T-cell (primary cell): ENCODE measurements at places on chromosomes 3 and 15.

GRCh38 chr15:98826658-98827057 is 178.3 kb downstream of the IGF1R start:
- no peak overlapping the region for H3K27ac ChIP-seq
- no peak overlapping the region for H3K4me3 ChIP-seq
- H3K36me3 ChIP-seq: no peaks in the 10 kb centered on the region
- no peak for DNase-seq
- H3K4me1 ChIP-seq: no peaks in the 10 kb centered on the region

GRCh38 chr15:74245342-74245931 is 9.3 kb downstream of the CCDC33 start:
- peaks cover 16% of the 10 kb centered on the region for H3K4me1 ChIP-seq
- H3K4me3 ChIP-seq: peak overlapping the region; percentile 23
- H3K27ac ChIP-seq: no peak overlapping the region
- no peaks in the 10 kb centered on the region for H3K36me3 ChIP-seq
- H3K27me3 ChIP-seq: no peaks in the 10 kb centered on the region
- DNase-seq: no peak

GRCh38 chr3:66415867-66416428 is 84.9 kb downstream of the LRIG1 start:
- DNase-seq: no peak
- no peak overlapping the region for H3K4me3 ChIP-seq
- H3K4me1 ChIP-seq: no peaks in the 10 kb centered on the region

- DNase-seq: no peak
- H3K36me3 ChIP-seq: no peaks in the 10 kb centered on the region
- H3K4me3 ChIP-seq: no peak overlapping the region
- no peak overlapping the region for H3K27ac ChIP-seq
Observed at GRCh38 chr3:156478891-156479290, 76.0 kb downstream of the SSR3 start.

DNA sequence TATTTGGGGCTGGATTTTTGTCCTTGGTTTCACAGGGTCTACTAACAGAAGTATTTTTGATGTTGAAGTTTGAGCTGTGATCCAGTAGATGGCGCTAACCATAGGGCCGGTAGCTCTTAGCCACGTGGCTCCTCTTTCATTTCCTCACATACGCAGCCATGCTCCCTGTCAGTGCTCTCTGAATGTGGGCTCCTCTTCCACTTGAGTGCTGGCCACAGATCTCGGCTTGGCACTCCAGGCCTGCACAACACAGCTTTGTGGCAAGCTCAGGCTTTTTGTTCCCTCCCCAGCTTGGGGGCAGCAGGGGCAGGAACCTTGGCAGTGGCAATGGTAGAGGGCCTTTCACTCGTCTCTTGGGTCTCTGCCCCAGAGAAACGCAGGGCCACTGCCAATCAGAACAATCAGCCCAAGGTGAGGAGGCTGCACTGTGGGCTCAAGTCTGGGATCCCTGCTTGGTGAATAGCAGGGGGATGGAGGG is 18.6 kb upstream of the DNAAF4 start:
- H3K36me3 ChIP-seq: no peaks in the 10 kb centered on the region
- DNase-seq: no peak
- H3K27me3 ChIP-seq: no peaks in the 10 kb centered on the region
- no peak overlapping the region for H3K4me3 ChIP-seq

- H3K4me3 ChIP-seq: peak overlapping the region; percentile 80
- no peaks in the 10 kb centered on the region for H3K27me3 ChIP-seq
- H3K4me1 ChIP-seq: peaks cover 48% of the 10 kb centered on the region
- peak overlapping the region; percentile 95 for H3K27ac ChIP-seq
- H3K36me3 ChIP-seq: peaks cover 24% of the 10 kb centered on the region
Observed at GRCh38 chr3:9396632-9397331, 633 bp upstream of the SETD5 start.

DNA sequence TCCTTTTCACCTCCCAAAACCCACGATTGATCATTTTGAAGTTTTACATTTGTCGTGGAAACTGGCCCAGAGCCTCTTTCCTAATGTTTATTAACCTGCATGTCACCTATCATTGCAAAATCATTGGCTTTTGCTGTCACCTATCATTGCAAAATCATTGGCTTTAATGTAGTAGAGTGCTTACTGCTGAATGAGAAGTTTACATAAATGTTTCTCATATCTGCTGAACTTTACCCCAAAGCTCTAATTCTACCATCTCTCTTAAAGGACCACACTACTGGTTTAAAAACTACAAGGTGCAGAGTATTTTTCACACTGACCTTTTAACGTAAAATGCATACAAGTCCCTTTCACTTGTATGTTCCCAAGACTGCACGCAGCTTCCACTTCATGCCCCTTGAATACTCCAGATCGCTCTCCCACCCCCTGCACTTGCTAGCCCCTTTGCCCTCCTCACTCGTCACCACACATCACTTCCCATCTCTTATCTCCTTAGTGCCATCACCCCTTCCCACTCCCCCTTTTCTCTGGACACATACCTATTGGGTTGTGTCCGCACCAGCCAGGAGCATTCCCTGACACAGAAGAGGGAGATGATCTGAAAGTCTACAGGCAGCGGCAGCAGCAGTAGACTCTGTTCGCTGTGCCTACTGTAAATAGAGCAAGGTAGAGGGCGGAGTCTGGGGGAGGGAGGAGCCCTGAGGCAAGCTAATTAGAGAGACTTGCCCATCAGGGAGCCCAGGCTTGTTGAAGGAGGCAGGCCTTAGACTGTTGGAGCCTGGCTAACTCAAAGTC is 30.2 kb upstream of the ATOSA start:
- no peaks in the 10 kb centered on the region for H3K27me3 ChIP-seq
- no peak for DNase-seq
- no peak overlapping the region for H3K4me3 ChIP-seq
- H3K36me3 ChIP-seq: no peaks in the 10 kb centered on the region

GRCh38 chr3:148464246-148464645 is 233.5 kb upstream of the AGTR1 start:
- no peaks in the 10 kb centered on the region for H3K27me3 ChIP-seq
- H3K4me3 ChIP-seq: no peak overlapping the region
- H3K4me1 ChIP-seq: no peaks in the 10 kb centered on the region
- no peak overlapping the region for H3K27ac ChIP-seq
- no peaks in the 10 kb centered on the region for H3K36me3 ChIP-seq

GRCh38 chr15:31162721-31163510 is 61.4 kb upstream of the TRPM1 start:
- no peak overlapping the region for H3K4me3 ChIP-seq
- peaks cover 5% of the 10 kb centered on the region for H3K4me1 ChIP-seq
- no peaks in the 10 kb centered on the region for H3K36me3 ChIP-seq
- H3K27ac ChIP-seq: no peak overlapping the region
- DNase-seq: no peak

DNA sequence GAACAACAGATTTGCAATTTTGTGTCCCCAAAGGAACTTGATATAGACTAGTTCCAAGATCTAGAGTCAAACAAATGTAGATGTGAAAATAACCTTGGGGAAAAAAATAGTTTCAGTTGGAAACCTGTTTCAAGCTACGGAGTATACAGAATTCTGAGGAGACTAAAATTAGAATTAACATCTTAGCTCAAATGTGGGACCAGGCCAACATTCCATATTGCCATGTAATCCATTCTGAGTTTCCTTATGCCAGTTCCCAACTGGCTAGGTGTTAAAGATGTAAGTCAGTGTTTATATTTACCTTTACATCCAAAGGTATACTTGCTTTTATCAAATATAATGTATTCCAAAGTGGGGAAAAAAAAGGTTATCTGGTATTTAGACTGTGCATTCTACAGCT is 76.3 kb downstream of the UBE3A start:
- DNase-seq: no peak
- no peaks in the 10 kb centered on the region for H3K27me3 ChIP-seq
- no peak overlapping the region for H3K27ac ChIP-seq
- H3K36me3 ChIP-seq: peaks cover 9% of the 10 kb centered on the region
- no peaks in the 10 kb centered on the region for H3K4me1 ChIP-seq

DNA sequence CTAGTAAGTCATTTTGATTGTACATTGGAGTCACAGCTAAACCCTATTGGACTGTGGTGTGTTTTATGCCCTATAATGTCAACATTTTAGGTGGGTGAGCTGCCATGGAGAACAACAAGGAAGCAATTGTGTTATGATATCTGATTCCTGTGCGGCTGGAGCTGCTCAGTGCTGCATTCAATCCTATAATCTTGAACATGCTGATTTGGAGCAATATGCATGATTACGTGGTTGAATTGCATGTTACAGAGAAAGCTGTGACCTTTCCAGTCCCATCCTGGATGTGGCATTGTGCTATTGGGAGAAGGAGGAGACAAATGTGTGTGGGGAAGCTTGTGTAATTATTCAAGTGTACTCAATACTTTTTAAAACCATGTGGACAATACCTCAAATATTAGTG is 20.1 kb upstream of the C3orf49 start:
- no peaks in the 10 kb centered on the region for H3K27me3 ChIP-seq
- no peak overlapping the region for H3K4me3 ChIP-seq
- DNase-seq: no peak
- H3K36me3 ChIP-seq: no peaks in the 10 kb centered on the region
- no peak overlapping the region for H3K27ac ChIP-seq

GRCh38 chr3:110758208-110758607 is 313.4 kb upstream of the NECTIN3 start:
- H3K27ac ChIP-seq: no peak overlapping the region
- DNase-seq: no peak
- no peaks in the 10 kb centered on the region for H3K4me1 ChIP-seq

GRCh38 chr3:38117748-38118420 is 19.0 kb downstream of the ACAA1 start:
- H3K4me1 ChIP-seq: peaks cover 5% of the 10 kb centered on the region
- H3K27ac ChIP-seq: no peak overlapping the region
- H3K36me3 ChIP-seq: peaks cover 24% of the 10 kb centered on the region
- H3K4me3 ChIP-seq: no peak overlapping the region
- DNase-seq: peak; percentile 68

- H3K36me3 ChIP-seq: no peaks in the 10 kb centered on the region
- H3K27me3 ChIP-seq: no peaks in the 10 kb centered on the region
- no peak overlapping the region for H3K27ac ChIP-seq
- H3K4me3 ChIP-seq: no peak overlapping the region
Observed at GRCh38 chr15:58977887-58978286, 9.6 kb upstream of the RNF111 start.

DNA sequence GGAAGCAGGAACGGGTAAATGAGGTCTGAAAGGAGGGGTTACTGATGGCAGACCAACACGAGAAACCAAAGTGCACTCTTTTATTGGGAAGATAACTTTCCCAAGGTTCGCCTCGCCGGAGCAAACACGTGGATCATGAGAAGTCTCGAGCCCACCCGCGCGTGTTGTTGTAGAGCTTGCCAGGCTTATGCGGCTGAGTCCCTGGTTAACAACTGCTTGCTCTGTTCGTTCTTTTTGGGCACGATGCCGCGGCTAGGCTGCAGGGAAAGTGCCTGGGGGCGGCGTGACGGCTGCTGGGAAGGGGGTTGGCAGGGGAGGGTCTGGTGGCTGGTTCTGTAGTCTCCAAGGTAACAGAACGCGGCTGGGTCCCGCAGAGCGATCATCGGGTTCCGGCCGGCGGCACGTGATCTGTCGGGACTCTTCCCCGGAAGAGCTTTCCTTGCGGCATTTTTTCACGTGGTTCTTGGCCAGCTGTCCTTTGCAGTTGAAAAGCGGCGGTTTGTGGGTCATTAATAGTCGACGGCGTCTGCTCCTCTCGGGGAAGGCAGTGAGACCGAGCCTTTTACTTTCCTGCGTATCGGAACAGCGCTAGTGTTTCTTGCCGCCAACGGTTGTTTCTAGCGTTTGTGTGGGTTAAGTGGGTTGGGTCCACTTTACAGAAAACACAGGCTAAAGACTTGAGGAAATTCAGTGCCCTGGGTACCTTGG is 1.5 kb downstream of the MGA start:
- H3K4me1 ChIP-seq: peaks cover 30% of the 10 kb centered on the region
- no peaks in the 10 kb centered on the region for H3K36me3 ChIP-seq
- peak; percentile 53 for DNase-seq
- H3K27ac ChIP-seq: peak overlapping the region; percentile 94

- no peaks in the 10 kb centered on the region for H3K36me3 ChIP-seq
- no peak overlapping the region for H3K4me3 ChIP-seq
- no peak overlapping the region for H3K27ac ChIP-seq
- H3K4me1 ChIP-seq: no peaks in the 10 kb centered on the region
- no peak for DNase-seq
Observed at GRCh38 chr15:91793771-91794170, 59.7 kb upstream of the SLCO3A1 start.

GRCh38 chr15:84142888-84143337 is 92.7 kb upstream of the GOLGA6L4 start:
- peaks cover 5% of the 10 kb centered on the region for H3K27me3 ChIP-seq
- peak; percentile 55 for DNase-seq

GRCh38 chr3:142566096-142566495 is 12.4 kb downstream of the ATR start:
- no peaks in the 10 kb centered on the region for H3K27me3 ChIP-seq
- H3K27ac ChIP-seq: no peak overlapping the region
- H3K4me1 ChIP-seq: no peaks in the 10 kb centered on the region
- H3K4me3 ChIP-seq: no peak overlapping the region
- DNase-seq: no peak

GRCh38 chr3:188465311-188465710 is 311.4 kb downstream of the LPP start:
- H3K27me3 ChIP-seq: no peaks in the 10 kb centered on the region
- H3K4me1 ChIP-seq: no peaks in the 10 kb centered on the region
- DNase-seq: no peak
- no peak overlapping the region for H3K27ac ChIP-seq

- no peak for DNase-seq
- no peaks in the 10 kb centered on the region for H3K27me3 ChIP-seq
- no peak overlapping the region for H3K4me3 ChIP-seq
- no peaks in the 10 kb centered on the region for H3K36me3 ChIP-seq
- H3K27ac ChIP-seq: no peak overlapping the region
- H3K4me1 ChIP-seq: no peaks in the 10 kb centered on the region
Observed at GRCh38 chr3:170076715-170077238, 39.0 kb downstream of the GPR160 start.

- H3K4me1 ChIP-seq: peaks cover 26% of the 10 kb centered on the region
- no peak overlapping the region for H3K27ac ChIP-seq
- peaks cover 37% of the 10 kb centered on the region for H3K27me3 ChIP-seq
- H3K4me3 ChIP-seq: peak overlapping the region; percentile 2
- no peaks in the 10 kb centered on the region for H3K36me3 ChIP-seq
Observed at GRCh38 chr3:172448661-172449465, 607 bp upstream of the GHSR start.

- DNase-seq: no peak
- peaks cover 46% of the 10 kb centered on the region for H3K27me3 ChIP-seq
- no peaks in the 10 kb centered on the region for H3K36me3 ChIP-seq
- H3K4me3 ChIP-seq: no peak overlapping the region
Observed at GRCh38 chr15:88610701-88611231, 10.4 kb upstream of the AEN start.

GRCh38 chr3:151964743-151965142 is 91.3 kb downstream of the SUCNR1 start:
- no peaks in the 10 kb centered on the region for H3K36me3 ChIP-seq
- H3K4me1 ChIP-seq: no peaks in the 10 kb centered on the region
- no peak overlapping the region for H3K4me3 ChIP-seq
- H3K27me3 ChIP-seq: no peaks in the 10 kb centered on the region

DNA sequence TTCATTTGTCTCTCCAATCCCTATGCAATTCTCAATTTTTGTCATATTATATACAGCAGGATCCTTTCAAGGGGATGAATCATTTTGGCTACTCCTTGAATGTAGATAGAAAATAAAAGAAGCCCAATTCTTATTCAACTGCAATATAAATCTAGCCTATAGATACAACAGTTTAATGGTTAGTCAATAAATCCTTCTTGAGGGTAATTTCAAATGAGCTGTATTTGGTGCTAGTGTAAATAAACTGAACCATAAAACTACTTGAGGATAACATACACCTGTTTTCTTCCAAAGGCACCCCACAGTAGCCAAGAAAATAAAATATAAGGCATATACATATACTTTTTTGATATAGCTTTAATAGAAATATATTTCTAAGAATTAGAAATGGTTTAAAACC is 830.3 kb downstream of the ROBO1 start:
- no peaks in the 10 kb centered on the region for H3K36me3 ChIP-seq
- H3K27ac ChIP-seq: no peak overlapping the region
- H3K4me3 ChIP-seq: no peak overlapping the region
- H3K27me3 ChIP-seq: no peaks in the 10 kb centered on the region
- DNase-seq: no peak
- no peaks in the 10 kb centered on the region for H3K4me1 ChIP-seq
